CD4-positive, alpha-beta T cell treated with Interferon gamma for 1 hour (primary cell): ENCODE measurements at places on chromosomes 12 and 14.

DNA sequence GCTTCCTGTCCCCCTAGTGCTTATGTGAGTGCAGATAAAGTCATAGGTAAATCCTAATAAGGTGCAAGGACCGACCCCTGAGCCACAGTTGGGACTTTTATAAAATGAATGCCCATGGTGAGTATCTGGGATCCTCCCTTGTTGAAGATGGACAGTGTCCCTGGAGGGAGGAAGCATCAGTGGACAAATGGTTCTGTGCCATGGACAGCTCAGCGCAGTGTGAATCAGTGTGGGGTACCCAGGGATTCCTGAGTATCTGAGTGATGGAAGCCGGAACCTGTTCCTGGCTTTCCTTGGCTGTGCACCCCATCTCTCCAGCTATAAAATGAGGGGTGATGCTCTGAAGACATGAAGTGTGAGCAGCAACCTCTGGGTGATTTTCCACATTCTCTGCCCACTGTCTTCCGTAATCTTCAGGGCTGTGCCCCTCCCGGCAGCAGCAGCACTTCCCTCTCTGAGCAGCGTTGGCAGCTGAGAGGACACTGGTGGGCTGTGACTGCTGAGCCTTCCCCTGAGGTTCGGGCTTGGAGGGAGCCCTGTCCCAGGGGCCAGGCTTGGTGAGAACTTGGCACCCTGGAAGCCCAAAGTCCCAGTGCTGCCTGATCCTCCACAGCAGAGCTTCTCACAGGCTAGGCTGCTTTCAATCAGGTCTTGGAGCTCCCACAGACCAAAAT is 25.0 kb downstream of the VCPKMT start:
- no peak for DNase-seq

DNA sequence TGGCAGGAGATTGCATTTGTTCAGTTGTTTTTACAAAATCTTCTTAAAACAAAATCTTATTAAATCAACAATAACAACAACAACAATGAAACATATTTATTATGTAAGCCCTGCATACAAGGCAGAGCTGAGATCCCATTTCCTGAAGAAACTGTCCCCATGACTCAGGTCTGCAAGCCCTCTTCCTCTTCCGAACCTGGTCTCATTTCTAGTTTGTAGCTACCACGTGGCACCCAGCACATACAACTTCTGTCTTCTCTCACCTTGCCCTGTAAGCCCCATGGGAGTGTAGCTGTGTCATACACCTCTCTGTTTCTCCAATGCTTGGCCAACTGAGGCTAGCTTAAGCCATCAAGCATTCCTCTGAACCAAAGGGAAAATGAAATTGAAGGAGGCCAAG is 106.4 kb downstream of the SLC8A3 start:
- DNase-seq: no peak

DNA sequence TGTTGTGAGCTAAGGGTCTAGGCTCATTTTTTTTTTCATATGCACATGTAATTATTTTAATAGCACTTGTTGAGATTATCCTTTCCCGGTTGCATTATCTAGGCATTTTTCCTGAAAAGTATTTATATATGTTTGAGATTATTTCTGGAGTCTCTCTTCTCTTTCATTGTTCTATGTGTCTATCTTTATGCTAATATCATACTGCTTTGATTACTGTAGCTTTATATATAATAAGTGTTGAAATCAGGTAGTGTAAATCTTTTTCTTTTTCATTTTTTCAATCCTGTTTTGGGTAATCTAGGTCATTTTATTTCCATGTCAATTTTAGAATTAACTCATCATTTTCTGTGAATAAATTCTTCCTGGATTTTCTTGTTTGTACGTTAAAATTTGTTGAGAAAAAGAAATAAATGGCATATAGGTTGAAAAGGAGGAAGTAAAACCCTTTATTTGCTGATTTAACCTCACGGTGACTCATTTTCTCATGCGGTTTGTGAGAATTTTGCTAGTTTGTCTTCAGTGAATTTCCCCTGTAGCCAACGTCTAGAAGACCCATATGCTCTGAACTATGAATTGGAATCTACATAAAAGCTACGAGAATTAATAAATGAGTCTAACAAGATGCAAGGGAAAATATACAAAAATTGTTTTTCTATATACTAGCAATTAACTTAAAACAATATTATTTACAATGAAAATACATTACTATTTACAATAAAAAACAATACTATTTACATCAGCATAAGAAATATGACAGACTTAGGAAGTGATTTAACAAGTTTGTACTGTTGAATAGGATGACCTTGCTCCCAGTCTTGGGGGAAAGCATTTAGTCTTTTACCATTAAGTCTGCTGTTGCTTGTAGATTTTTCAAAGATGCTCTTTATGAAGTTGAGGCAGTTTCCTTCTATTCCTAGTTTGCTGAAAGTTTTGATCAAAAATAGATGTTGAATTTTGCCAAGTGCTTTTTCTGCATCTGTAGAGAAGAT is 105.0 kb downstream of the SNAPC1 start:
- no peak for DNase-seq

DNA sequence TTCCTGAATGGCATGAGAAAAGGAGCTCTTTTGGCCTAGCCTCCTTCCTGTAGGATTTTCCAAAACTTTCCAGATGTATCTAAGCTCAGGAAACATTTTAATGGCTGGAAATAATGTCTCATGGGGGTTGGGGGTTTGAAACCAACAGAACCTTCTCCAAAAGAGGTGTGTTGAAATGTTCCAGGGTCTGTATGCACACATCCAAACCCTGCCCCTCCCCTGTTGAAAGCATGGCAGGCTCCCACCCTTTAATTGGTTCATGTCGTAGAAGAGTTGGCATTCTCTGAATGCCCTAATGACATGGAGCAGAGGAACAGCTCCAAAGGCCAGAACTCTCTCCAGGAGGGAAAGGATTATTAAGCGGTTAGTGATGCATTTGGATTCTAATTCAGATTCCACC is 353.2 kb downstream of the ZFP36L1 start:
- DNase-seq: no peak

DNA sequence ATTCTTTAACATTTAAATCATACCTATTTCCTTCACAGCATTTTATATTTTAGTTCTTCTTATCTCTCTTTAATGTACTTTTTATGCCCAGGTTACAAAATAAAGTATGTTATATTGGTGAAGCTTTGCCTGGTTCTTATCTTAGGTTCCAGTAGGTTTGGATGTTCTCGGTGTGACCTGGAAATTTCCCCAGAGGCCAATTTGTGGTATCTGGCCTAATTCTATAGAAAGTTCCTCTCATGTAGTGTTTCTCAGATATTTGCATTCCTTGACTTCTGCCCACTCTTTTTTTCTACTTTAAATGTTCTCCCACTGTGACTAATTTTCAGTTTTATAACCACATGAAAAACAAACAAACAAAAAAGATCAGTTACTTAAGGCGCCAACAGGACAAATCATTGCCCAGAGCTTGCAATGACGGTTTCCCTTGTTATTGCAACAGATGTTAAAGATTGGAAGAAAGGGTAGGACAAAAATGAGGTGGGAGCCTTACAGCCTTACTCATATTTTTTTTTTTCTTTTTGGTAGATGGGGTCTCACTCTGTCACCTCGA is 41.2 kb upstream of the PPM1H start:
- no peak for DNase-seq

- DNase-seq: no peak
These were observed 2.7 kb downstream of the TGFB3 start for GRCh38 chr14:75979071-75979571.

- DNase-seq: no peak
These were observed 50.3 kb downstream of the CCNK start for GRCh38 chr14:99531251-99532096.

DNA sequence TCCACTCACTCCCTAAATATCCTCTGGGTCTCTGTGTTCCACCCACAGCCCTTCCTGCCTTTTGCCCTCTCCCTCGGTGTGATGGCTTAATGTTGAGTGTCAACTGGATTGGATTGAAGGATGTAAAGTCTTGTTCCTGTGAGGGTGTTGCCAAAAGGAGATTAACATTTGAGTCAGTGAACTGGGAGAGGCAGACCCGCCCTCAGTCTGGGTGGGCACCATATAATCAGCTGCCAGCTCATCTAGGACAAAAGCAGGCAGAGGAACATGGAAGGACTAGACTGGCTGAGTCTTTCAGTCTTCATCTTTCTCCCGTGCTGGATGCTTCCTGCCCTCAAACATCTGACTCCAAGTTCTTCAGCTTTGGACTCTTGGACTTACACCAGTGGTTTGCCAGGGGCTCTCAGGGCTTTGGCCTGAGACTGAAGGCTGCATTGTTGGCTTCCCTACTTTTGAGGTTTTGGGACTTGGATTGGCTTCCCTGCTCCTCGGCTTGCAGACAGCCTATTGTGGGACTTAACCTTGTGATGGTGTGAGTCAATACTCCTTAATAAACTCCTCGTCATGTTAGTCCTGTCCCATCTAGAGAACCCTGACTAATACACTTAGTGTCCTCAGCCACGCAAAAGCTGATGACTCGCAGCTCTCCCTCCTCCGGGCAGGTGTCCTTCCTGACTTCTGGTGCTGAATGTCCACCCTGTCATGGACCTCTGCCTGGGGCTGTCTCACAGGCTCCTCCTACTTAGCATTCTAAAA is 5.9 kb downstream of the DGLUCY start:
- no peak for DNase-seq

DNA sequence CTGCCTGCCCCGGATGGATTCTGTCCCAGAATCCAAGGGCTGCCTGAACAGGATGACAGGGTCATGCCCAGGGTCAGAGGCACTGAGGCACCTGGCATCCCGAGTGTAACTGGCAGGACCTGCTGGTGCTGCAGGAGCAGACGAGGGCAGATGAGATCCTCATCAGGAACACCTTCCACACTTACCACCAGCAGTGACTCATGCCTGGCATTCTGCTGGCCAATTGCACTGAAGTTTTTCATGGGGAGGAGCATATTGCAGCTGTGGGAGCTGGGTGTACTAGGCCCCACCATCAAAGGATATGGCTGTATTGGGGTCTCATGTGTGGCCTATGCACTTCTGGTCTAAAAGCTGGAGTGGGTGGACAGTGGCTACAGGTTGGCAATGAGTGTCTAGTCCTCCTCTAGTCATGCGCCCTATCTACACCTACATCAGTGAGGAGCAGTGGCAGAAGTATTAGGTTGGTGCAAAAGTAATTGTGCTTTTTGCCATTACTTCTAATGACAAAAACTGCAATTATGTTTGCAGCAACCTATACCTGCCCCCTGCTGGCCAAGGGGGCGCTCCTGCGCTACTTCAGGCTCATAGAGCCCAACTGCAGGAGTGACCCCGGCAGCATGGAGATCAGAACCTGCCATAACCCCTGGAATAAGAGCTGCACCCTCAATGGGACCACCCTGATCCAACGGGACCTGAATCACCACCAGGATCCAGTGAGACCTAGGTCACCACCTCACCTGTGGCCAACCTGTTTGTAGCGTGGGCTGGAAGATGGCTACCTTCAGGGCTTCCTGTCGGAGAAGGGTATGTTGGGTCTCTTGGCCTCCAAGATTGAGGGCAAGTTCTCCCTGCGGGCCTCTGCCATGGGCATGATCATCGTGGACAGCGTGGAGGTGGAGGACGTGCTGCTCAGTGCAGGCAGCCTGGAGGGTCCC is 8.0 kb upstream of the C12orf42 start:
- DNase-seq: peak; percentile 61

DNA sequence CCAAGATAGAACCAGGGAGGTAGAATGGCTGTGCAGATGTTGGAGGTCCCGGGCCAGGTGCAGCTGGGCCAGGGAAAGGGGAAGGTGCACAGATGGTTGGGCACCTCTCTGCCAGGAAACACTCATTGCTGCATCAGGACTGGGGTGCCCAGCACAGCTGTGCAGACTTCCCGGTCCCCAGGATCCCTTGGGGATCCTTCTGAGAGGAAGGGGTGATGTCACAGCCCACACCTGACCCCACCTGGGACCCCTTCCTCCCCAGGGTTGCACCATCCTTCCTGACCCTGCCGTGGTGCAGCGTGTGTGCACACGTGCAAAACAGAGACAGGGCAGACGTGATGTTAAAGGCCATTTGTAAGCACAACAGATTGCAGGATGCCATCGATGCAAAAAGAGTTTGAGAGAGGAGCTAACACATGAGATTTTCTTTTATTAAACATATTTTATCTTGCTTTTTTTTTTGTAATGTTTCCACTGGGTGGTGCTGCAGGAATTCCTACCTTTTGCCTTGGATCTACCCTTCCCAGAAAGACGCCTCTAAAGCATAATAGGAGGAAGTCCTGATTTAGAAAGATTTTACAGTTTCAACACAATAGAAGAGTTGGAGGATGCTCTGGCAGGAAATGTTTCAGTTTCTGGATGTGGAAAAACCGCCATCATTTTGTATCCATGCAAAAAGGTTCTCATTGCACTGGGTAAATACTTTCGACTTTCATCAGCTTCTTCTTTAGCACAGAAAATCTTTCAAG is 14.8 kb downstream of the ELK3 start:
- DNase-seq: peak; percentile 50

DNA sequence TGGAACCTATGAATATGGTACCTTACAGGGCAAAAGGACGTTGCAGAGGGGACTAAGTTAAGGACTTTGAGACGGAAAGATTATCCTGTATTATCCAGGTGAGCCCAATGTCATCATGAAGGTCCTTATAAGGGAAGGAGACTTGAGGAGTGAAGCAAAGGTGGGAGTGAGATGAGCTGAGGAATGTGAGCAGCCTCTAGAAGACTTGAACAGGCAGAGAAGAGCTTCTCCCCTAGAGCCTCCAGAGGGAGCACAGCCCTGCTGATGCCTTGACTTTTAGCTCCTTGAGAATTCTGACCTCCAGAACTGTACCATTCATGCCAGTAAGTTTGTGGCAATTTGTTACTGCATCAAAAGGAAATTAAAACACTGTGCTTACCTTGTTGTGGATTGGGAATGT is 41.8 kb upstream of the DCD start:
- DNase-seq: no peak

DNA sequence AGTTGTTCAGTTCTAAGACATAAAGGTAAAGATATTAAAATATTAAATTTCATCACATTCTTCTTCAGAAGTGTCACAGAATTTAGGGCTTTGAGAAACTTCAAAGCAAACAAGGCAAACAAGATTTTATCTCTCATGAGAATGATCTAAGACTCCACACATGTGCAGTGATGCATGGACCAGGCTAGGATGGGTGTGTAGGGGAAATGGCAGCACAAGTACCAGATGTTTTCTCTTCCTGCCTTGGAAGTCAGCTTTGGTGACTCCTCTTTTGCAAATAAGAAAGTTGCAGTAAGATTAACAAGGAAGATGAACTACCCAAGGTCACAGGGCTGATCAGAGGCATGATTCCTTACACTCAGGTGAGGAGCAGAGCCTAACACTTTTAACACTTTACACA is 163.8 kb upstream of the LMNTD1 start:
- DNase-seq: no peak
